ENCODE measurements at places on chromosomes 11 and 22.

GRCh38 chr11:32451808-32452207, 16.5 kb upstream of the WT1 start:
- no peak for DNase-seq

DNA sequence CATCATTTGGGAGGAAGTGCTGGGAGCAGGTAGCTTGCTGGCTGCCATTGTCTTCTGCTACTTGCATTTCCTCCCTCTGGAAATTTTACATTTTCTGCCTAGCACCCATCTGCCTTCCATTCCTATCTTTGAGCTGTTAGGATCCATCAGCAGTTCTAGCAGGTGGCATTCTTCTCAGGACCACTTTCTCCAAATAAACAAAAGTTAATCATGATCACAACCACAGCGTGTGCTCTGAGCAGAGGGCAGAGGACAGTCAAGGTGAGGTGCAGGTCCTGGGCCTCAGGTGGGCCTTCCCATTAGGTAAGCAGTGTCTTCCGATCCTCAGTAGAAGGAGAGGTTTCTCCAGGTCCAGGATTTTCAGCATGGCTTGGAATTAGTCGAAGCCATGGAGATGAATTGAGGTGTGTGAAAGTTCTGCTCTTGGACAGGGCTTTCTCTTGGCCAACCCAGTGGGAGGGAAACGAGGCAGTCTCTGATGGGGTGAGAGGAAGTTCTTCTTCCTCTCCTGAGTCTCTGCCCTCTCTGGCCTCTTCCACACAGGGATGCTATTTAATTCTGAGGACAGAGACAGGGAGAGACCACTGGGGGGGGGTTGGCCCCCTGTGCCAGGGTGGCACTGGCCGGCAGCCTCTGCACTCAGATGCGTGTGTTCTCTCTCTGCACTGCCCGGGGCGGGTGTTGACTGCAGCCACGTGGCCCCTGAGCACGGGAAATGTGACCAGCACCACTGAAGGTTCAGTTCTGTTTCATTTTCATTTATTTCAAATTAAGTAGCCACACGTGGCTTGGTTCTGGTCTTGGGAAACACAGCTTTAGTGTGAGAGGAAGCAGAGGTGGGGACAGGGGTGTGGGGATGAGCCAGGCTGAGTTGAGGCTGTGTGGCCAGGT, 170.8 kb downstream of the TBC1D22A start:
- DNase-seq, result no peak

DNA sequence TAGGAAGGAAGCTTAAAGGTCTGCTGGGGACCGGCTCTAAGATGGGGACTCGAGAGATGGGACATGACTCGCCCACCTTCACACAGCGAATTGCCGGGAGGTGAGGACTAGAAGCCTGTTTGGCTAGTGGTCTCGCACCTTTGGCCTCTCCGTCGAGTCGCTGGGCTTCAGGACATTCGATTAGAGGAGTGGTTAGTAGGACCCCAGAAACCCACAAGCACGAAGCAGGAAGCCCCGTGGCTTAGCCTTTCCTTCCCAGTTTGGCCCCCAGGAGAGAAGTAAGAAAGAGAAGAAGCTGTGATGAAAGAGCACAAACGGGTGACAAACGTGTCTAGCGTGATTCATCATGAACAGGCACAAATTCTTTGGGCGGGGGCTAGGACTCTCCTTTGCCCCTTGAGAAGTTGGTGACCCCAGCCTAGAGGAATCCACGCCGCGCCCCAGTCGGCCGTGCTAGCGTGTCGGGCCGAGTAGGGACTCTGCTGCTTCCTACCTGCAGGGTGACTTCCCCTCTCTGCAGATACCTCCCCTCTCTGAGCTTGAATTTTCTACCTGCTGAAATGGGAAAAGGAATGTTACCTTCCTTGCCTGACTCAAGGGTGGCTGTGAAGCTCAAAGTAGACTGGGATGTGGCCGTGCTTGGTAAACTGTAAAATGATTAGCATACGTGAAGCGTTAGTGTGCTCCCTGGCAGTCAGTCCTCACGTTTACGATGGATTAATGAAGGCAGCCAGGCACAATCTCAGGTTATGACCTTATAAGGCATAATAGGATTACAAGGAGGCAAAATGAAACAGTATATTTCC, 1.1 kb upstream of the ADM start:
- DNase-seq, result no peak

- DNase-seq, result no peak
These were observed 26.8 kb downstream of the CD5 start for GRCh38 chr11:61128947-61129638.

DNA sequence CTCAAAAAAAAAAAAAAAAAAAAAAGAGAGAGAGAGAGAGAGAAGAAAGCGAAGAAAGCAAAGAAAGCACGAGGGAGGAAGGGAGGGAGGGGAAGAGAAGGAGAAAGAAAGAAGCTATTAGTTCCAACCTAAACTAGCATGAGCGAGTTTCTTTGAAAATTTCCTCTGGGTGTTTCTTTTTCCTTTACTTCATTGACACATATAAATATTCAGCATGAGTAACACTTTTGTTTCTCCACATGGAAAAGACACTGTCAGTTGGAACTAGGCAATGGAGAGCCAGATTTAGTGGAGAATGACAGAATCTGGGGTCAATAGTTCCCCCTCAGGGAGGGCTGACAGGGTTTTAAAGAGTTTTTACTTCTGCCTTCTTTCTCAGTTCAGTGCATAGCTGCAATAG, 257.4 kb downstream of the DDX10 start:
- DNase-seq, result no peak

- DNase-seq, result no peak
These were observed 9.8 kb downstream of the UCP2 start for GRCh38 chr11:73972620-73973449.

DNA sequence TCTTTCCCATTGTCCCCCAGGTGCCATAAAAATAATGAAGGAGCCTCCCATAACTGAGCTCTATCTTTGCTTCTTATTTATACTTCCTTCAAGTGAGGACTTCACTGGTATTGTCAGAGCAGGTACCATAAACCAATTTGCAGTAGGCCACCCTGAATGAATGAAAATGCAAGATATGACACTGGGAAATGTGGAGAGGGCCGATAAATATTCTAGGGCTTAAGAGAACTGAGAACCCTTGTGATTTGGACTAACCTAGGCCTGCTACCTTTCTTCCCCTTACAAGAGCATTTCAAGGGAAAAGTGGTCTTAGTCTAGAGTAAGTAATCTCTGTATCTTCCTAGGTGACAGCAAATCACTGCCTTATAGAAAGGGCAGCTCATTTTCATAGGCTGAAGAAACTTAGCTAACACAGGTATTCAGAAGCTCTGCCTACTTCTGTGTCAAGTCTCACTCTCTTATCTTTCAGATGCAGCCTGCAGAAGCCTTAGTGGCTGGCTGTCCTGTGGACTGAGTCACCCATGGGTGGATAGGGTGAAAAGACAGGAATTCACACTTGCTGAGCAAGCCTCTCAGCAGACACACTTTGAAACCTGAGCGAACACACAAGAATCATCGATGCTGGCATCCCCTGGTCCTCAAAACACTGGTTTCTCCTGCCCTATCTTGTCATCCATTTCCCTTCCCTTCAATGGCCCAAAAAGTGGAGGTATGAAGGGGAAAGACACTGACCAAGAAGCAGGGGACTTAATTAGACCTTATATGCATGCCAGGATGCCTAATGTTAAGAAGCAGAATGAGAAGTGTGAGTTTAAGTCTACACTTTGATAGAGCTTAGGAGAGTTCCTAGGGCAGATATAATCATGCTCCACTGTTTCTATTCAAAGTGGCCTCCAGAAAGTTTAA, 15.2 kb downstream of the NRIP3 start:
- DNase-seq, result no peak

GRCh38 chr11:10348650-10349280, 43.9 kb downstream of the ADM start:
- no peak for DNase-seq

GRCh38 chr22:27752771-27753170, 48.8 kb downstream of the MN1 start:
- no peak for DNase-seq

DNA sequence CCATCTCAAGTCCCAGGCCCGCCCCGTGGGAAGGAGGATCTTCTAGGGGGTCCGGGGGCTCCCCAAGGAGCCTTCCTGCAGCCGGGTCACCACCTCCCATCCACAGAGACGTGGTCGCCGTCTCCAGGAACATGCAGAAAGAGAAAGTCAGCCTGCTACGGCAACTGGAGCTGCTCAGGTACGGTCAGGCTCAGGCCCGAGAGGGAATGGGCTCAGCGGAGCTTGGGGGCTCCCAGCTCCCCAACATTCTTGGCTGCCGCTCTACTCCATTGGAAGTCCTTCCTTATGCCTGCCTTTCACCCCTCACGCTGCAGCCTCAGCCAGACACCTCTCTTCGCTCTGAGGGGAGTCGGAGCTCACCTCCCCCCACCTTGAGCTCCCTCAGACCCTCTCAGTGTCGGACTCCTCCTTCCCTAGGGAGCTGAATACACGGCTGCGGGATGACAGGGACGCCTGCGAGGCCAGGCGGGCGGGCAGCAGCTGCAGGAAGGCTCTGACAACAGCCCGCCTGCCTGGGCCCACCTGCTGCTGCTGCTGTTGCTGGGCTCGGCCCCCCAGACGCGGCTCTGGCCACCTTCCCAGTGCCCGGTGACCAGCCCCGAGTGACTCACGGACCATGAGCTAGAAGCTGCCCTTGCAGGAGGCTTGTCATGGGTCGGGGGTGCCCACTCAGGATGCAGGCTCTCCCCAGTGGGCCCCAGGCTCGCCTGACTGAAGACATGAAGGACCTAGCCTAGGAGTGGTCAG, 1.5 kb upstream of the CD151 start:
- no peak for DNase-seq

DNA sequence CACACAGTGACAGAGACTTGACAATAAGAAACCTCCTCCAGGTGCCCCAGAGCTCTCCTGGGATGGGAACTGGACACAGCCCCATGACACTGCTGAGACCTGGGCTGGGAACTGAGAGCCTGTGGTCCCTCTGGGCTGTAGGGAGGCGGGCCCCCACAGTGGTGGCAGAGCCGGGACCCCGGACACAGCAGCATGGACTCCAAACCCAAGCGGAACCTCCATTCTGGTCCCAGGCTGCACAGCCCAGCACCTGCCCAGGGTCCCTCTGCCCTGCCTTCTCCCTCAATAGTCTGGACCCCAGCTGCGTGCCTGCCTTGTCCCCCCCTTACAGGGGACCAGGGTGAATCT, 8.4 kb upstream of the APOBEC3H start:
- no peak for DNase-seq

DNA sequence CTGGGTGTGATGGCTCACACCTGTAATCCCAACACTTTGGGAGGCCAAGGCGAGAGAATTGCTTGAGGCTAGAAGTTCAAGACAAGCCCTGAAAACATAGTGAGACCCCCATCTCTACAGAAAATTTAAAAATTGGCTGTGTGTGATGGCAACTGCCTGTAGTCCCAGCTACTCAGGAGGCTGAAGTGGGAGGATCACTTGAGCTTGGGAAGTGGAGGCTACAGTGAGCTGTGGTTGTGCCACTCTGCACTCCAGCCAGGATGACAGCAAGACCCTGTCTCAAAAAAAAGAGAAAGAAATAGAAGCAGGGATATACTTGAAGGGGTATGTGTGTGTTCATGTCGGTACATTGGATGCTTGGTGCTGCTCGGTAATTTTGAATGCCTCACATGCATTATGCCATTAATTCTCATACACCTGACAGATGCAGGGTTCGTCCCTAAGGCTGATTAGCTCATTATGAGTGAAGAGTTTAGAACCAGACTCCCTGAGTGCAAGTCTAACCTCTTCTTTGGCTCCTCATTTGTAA, 14.0 kb downstream of the CRKL start:
- no peak for DNase-seq

GRCh38 chr11:128528294-128528693, 59.1 kb downstream of the ETS1 start:
- no peak for DNase-seq

DNA sequence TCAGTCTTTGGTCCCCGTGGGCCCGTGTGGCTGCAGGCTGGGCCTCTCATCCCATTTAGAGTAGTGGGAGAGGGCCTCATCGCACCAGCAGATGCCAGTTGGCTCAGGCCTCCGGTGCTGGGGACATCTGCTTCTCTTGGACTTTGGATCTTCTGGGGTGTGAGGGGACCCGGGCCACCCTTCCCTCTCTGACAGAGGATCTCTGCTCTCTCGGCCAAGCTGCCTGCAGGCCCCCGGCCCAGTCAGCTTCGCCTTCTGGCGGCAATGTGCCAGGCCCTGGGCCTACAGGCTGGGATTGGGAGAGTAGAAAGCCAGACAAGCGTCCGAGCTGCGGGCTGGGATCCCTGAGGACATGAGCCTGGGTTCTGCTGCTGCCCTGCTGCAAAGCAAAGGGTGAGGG, 15.0 kb upstream of the FGF3 start:
- no peak for DNase-seq

- DNase-seq, result no peak
These were observed 18.4 kb downstream of the ARHGAP42 start for GRCh38 chr11:100705447-100705846.

DNA sequence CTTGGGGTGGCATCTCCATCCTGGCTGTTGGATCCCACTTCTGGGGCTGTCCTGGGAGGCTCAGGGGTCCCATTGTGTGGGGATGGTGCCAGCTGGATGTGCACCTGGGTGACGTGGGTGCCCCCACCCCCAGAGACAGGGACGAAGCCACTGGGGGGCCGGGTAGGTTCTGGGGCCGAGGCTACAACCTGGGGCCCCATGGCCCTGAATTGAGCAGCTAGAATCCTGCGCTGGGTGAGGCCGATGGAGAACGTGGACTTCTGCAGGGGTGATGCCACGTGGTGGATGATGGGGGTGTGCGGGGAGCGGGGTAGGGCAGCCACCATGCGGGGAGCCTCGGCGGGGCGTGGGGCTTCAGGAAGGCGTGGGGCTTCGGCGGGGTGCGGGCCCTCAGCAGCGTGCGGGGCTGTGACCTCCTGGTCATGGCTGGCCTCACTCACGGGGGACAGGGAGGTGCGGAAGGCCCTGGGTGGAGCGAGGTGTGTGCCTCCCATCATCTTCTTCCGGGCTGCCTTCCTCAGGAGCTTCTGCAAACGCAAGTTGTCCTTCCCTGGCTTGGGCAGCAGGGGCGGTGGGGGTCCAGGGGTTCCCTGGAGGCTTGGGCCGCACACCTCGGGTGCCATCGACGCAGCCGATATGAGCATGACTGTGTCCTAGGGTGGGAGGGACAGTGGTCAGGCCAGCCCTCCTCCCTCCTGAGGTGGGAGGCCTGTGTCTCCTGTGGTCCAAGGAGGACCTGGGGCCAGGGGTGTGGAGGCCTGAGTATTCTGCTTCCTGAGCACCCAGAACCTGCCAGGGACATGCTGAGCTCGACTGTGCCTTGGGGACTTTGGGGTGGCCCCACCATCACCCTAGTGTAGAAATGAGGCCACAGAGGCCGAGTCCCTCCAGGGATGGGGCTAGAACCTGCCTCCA, 1.5 kb downstream of the PRR33 start:
- no peak for DNase-seq

- no peak for DNase-seq
These were observed 31.9 kb upstream of the PSMA1 start for GRCh38 chr11:14552089-14552488.

DNA sequence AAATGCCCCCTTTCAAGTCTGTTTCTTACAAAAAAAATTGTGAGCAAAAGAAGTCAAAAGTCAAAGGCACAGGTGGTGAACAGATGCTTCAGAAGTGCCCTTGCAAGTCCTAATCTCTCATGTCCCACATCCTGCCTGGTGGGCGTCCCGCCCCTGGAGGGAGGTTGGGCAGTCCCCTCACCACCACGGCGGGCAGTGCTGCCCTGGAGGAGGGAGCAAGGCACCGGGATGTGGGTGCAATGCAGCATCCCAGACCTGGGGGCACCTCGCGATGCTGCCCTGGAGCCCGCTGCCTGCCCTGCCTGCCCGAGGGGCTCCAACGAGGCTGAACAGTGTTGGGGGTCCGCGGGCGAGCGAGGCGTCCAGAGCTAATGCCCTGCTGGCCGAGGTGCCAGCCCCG, 15.9 kb downstream of the MRGPRG start:
- no peak for DNase-seq

Data from GM19239 (cell line).